ENCODE measurements at places on chromosomes 4 and X.

GRCh38 chr4:143025081-143025704, 159.5 kb upstream of the USP38 start:
- DNase-seq, result no peak

- DNase-seq, result no peak
Measured at GRCh38 chrX:74370487-74370886, 50.8 kb upstream of the SLC16A2 start.

GRCh38 chrX:30816079-30816478, 73.0 kb downstream of the TAB3 start:
- no peak for DNase-seq

GRCh38 chrX:134803551-134804183, 145.4 kb upstream of the PLAC1 start:
- DNase-seq, result no peak

GRCh38 chr4:47088298-47088697, 56.9 kb downstream of the GABRB1 start:
- no peak for DNase-seq

DNA sequence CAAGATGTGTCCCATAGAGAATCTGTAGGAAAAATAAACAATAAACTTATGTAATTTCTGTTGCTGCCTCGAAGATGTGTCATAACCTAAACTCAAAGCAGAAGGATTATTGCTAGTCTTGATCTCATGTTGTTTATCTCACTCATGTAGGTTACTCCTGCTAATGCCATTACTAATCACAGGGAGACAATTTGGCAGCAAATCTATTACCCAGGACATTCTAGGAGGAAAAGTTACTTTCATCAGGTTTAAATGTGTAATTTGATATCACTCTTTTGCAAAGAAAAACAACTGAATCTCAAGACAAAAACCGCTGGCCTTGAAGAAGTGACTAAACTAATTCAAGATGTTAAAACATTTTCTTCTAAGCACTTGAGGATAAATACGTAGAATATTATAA, 34.0 kb downstream of the LDOC1 start:
- DNase-seq, result no peak

- no peak for DNase-seq
Measured at GRCh38 chr4:174274436-174274835, 9.0 kb downstream of the FBXO8 start.

DNA sequence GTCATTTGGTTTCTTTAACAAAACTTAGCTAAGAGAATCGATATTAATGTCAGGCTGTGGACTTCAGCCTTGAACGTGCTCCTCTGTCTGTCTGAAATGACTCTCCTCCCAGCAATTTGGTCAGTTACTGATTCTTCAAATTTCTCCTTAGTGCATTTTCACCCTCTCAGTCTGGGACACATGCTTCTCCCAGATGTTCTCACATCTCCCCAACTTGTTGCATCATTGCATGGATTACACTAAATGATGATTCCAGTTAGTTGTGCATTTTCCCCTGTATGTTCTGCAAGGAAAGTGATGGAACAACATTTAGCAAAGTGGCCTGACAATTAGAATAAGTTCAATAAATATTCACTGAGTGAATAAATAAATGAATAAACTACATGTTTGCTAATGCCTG, 94.4 kb downstream of the NLGN4X start:
- no peak for DNase-seq

GRCh38 chrX:23864742-23865326, 42.9 kb downstream of the APOO start:
- DNase-seq, result no peak

DNA sequence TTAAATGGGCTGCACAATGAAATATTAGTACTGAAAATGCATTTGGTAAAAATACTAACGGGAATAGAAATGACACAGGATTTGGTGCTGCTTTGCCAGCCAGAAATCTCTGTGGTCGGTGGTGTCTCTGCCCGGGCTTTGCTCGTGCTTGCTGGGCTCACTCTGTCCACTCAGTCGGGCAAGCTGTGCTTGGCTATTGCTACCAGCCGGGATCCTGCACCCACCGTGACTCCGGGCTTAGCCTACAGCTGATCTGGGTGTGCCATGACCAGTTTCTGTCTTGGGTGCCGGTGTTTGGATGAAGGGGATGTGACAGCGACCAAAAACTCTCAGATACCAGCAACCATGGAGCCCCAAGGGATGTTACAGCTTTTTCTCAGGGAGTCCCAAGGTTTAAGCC, 487.7 kb downstream of the TECRL start:
- no peak for DNase-seq

DNA sequence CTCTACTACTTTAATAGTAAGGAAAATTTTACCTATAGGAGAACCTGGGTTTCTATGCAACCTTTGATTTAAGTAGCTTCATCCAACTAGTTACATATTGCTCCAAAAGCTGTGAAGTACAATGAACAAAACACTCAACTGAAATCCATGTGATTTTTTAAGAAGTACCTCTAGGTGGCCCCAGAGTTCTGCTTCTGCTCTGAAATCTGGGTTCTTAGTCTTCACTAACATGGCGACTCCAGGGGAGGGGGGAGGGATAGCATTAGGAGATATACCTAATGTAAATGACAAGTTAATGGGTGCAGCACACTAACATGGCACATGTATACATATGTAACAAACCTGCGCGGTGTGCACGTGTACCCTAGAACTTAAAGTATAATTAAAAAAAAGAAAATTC, 73.4 kb upstream of the MAGEB2 start:
- DNase-seq, result no peak

DNA sequence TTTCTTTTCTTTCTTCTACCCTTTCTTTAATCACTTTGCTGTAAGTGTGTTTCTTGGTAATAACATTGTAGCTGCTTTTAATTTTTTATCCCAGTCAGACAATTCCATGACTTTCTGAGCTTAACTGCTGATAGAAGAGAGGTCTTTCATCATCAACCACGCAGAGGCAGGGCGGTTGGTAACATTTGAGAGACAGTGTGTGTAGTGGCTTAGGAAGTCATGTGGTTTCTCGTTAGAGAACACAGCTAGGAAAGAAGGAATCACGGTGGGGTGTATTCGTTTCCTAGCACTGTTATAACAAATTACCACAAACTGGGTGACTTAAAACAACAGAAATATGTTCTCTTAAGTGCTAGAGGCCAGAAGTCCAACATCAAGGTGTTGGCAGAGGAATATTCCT, 11.5 kb downstream of the PRPS2 start:
- no peak for DNase-seq

GRCh38 chr4:61915501-61915900, 715.4 kb downstream of the ADGRL3 start:
- DNase-seq, result no peak

DNA sequence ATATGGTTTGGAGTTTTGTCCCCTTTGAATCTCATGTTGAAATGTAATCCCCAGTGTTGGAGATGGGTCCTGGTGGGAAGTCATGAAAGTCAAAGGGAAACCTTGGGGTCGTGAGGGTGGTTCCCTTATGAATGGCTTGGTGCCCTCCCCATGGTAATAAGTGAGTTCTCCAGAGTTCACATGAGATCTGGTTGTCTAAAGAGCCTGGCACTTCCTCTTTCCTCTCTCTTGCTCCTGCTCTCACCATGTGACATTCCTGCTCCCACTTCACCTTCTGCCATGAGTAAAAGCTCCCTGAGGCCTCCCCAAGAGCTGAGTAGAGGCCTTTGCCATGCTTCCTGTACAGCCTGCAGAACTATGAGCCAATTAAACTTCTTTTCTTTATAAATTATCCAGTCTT, 5.5 kb upstream of the IL15 start:
- no peak for DNase-seq

GRCh38 chr4:40401631-40402030, 66.5 kb downstream of the CHRNA9 start:
- no peak for DNase-seq

GRCh38 chrX:39311646-39312045, 510.4 kb downstream of the MID1IP1 start:
- no peak for DNase-seq

- DNase-seq, result no peak
Measured at GRCh38 chr4:109022961-109023360, 260.1 kb upstream of the ETNPPL start.

GRCh38 chr4:128812442-128813235, 3.1 kb downstream of the JADE1 start:
- DNase-seq, result no peak

- DNase-seq, result no peak
Measured at GRCh38 chr4:2497931-2498330, 29.0 kb downstream of the RNF4 start.

- no peak for DNase-seq
Measured at GRCh38 chr4:41820473-41820872, 71.9 kb upstream of the PHOX2B start.

GRCh38 chr4:185624259-185624589, 88.9 kb upstream of the PDLIM3 start:
- DNase-seq, result no peak

- DNase-seq, result no peak
Measured at GRCh38 chrX:72001471-72001870, 90.8 kb downstream of the NHSL2 start.

DNA sequence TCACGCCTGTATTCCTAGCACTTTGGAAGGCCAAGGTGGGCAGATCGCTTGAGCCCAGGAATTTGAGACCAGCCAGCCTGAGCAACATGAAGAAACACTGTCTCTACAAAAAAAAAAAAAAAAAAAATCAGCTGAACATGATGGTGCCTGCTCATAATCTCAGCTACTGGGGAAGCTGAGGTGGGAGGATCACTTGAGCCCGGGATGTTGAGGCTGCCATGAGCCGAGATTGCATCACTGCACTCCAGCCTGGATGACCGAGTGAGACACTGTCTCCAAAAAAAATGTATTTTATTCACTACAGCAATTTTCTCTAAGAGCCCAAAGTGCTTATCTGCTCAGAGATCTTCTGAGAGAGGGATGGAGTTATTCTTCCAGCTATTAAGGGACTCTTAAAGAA, 215.8 kb upstream of the PPP3CA start:
- DNase-seq, result no peak

DNA sequence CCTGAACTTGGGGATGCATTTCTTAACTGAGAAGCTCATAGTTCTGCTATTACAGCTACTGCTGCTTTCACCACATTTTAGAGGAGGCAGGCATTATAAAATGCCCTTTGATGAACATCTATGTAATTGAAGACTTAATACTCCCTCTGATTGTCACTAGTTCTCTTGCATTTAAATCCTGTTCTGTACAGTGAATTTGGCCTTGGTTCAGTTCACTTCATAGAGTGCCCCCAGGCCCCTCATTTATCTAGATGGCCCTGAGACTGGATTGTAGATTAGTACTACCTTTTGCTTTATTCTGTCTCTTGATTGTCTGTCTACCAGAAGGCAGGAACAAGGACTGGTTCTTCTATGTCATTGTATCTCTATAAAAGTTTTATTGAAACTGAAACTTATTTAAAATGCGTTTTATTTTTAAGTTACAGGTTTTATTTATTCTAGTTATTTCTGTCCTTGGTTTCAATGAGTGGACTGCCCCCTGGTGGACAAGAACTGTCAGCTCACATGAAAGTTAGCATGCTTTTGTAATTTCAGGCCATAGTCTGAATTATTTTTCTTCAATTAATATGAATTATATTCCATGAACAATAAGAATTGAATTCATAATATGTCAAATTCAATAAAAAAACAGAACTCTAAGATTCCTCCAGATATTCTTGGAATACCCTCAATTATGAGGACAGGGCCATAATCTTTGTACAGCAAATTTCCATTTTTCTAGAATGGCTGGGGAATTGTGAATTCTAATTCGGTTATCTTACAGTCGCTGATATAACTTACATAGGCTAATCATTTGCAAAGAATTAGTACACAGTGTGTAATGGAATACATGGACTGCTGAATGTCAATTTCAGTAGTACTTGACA, 47.2 kb upstream of the TMEM33 start:
- DNase-seq, result no peak

DNA sequence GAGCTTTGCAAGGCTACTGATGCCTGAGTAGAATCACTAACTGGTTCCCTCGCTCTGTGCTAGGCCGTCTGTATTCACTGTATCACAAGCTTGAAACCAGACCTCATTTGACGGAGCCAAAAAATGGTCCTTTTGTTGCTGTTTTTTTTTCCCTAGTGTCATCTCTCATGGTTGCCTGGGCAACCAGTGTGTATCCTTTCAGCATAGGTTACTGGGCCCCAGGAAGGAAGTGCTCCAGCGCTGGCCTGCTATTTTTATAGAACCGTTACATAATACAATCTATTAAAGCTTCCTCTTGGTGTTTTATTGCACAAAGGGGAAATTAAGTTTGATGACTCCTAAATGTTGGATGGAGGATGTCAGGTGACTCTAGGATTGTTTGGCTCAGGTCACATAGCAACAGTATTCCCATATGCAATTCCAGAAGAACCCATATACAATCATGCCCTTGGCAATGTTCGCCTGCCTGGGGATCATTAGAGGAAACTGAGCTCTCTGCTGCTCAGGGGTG, 220.4 kb downstream of the SPRY1 start:
- no peak for DNase-seq

DNA sequence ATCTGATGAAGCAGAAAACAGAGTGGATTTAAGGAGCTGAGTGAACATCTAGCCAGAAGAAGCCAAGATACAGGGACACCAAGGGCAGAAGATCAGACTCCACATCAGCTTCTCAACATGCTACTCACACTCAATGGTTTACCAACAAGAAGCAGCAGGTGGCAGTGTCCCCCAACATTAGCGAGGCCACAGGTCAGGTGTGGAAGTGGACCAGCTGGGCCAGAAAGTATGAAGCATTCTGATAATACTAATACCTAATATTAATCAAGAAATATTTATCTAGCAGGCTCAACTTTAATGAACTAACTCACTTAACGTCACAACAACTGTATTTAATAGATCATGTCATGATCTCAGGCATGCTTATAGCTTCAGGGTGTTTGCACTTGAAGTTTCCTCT, 73.4 kb upstream of the TTC29 start:
- no peak for DNase-seq

GRCh38 chr4:174940002-174940401, 21.8 kb downstream of the ADAM29 start:
- no peak for DNase-seq

GRCh38 chr4:45425135-45425534, 698.7 kb downstream of the GABRG1 start:
- DNase-seq, result no peak

DNA sequence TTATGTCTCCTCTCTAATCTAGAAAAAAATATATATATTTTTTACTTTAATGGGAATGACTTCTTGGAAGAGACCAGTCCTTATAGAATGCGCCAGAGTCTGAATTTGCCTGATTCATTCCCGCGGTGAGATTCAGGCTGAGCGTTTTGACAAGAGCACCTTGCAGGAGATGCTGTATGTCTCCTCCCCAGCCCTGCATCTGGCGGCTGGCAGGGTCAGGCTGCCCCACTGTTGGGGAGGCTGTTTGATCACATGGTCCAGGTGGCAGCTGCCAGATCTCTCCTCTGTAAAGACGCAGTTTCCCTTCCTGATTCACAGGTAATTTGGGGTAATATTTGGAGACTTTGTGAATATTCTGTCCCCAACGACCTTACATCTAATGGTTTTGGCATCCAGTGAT, 9.7 kb downstream of the PDZD4 start:
- no peak for DNase-seq

- no peak for DNase-seq
Measured at GRCh38 chr4:24683116-24683515, 98.8 kb upstream of the DHX15 start.

- DNase-seq, result no peak
Measured at GRCh38 chr4:87058356-87059073, 123.7 kb downstream of the AFF1 start.
